ENCODE measurements at places on chromosomes 3 and 15.

- DNase-seq, result no peak
Observed at GRCh38 chr15:41254560-41254959, 23.5 kb downstream of the CHP1 start.

DNA sequence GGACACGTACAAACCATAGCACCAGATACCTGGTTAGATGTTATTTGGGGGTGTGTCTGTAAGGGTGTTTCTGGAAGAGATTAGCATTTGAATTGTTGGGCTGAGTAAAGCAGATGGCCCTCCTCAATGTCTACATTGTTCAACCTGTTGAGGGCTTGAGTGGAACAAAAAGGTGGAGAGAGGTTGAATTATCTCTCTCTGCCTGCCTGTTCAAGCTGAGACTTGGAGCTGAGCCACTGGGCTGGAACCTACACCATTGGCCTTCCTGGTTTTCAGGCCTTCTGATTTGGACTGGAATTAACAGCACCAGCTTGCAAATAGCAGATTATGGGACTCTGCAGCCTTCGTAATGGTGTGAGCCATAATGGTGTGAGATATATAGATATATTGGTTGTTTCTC lies 71.3 kb upstream of the CORO2B start:
- no peak for DNase-seq

- no peak for DNase-seq
Observed at GRCh38 chr3:15050405-15051092, 14.6 kb downstream of the MRPS25 start.

- DNase-seq, result no peak
Observed at GRCh38 chr3:11726146-11726545, 82.4 kb upstream of the VGLL4 start.

DNA sequence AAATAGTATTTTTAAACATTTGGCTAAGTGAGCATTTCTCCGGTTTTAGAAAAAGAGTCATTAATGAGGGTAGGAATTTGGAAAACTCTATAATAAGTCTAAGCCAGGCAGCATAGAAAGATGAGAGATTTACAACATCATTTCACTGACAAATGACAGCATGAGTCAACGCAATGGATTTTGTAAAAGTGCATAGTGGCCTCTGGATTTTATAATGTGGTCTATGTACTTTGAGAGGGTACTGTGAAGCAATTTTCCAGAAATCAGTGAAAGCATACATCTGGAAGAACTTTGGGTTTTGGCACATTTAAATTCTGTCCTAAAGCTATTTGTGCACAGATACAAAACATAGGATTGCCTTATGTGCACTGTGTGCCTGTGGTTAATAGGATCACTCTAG lies 130.8 kb upstream of the CCNL1 start:
- DNase-seq, result no peak

- DNase-seq, result no peak
Observed at GRCh38 chr3:127819086-127819485, 3.2 kb downstream of the MGLL start.

DNA sequence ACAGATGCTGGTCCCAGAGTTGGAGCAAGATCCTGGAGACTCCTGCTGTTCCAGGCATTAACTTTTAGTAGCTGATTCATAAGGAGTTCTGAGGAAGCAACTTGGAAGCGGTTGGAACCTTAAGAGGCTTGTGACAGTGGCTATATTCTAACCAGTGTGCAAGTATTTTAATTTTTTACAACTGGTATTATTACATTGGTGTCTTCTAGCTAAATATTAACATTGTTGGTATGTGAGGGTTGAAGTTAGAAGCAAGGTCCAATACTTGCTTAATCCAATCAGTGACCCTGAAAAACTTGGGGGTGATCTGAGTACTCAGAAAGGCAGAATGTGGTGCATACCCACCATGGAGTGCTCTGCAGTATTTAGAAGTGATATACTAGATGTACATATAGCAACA lies 1.5 kb upstream of the OR4F15 start:
- DNase-seq, result peak; percentile 39

DNA sequence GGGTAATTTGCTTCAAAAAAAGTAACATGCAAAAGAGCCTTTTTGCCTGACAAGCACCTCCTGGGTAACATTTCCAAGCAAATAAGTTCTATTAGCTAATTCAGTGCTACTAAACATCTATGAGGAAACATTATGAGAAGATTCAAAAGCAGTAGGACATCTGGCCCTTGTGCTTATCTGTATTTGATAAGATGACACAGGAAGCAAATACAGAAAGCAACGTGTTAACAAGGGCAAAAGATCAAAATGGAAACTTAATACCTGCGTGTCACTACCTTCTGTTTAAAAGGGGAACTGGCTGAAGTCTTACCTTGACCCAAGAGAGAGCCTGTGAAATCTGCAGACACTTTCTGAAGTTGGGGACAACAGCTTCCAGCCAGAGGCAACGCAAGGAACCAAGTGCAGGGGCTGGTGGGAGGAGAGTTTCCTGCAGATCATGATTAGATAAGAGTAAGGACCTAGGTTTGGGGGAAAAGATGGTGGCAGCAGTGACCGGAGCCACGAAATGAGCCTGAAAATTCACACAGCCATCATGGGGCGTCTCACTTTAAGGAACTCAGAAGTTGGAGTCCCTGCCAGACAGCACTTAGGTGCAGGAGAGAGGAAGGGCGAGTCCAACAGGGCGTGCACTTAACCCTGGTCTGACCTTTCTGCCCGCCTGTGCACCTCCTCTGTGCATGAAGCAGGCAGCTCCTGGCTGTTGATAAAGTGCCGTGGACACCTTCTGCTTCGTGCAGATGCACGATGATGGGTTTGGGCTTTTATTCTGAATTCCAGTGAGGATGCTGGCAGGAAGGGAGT lies 153.6 kb upstream of the BHLHE40 start:
- DNase-seq, result no peak

- DNase-seq, result no peak
Observed at GRCh38 chr3:43155464-43156121, 49.7 kb upstream of the POMGNT2 start.

GRCh38 chr3:55678546-55679216 lies 191.6 kb upstream of the WNT5A start:
- DNase-seq, result no peak

GRCh38 chr3:134334901-134335280 lies 39.4 kb downstream of the AMOTL2 start:
- no peak for DNase-seq

- DNase-seq, result no peak
Observed at GRCh38 chr3:195847055-195847950, 35.6 kb upstream of the MUC4 start.

Measured in epithelial cell of proximal tubule (primary cell).